ENCODE measurements at places on chromosomes 6 and 20.
A peak's percentile ranks its signal among the peaks of the same experiment; 100 is the strongest.

- DNase-seq = no peak
Observed at GRCh38 chr6:34200340-34200971, 36.2 kb upstream of the HMGA1 start.

DNA sequence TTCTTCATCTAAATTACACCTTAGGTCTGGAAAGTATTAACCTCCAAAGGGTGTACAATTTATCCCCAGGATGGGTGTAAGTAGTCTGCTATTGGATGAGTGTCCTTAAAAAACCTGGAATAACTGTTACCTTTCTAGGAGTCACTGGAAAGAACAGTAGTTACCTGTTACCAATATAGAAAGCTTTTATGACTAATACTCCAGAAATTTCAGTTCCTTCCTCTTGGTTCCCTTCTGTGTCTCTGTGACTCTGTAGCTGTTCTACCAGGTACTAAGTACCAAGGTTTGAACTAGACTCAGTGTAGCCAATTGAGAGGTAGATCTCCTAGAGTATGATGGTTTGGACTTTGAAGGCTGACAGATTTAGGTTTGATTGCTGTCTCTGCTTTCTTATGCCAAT lies 47.0 kb upstream of the TBX18 start:
- DNase-seq = no peak

DNA sequence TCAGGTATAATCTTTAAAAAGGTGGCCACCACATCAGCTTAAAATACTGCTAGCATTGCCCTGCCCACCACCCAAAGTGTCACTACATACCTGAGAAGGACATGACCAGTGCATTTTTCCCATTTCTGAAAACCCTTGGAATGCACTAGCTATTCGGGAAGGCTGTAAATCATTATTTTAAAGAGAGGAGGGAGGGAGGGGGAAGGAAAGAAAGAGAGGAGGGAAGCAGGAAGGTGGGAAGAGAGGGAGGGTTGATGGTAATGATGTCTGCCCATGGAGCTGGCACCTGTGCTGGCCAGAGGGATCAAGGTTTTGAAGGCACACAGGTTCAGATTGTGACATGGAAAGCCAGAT lies 32.4 kb downstream of the VAPB start:
- DNase-seq = no peak

- DNase-seq = no peak
Observed at GRCh38 chr20:62709537-62709905, 885 bp downstream of the NTSR1 start.

DNA sequence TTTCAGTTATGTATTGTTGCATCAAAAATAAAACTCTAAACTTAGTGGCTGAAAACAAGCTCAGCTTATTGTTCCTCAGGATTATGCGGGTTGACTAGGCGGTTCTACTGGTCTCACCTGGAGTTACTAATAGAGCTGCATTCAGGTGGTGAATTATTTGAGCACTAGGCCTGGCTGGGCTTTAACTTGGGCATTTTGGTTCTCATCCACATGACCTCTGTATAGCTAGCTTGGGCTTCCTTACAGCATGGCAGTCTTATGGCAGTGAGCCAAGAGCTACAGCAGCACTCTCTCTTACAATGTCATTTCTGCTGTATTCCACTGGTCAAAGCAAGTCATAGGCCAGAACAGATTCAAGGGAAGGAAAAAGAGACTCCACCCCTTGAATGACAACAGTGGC lies 1.6 kb downstream of the PGBD1 start:
- no peak for DNase-seq

- DNase-seq = no peak
Observed at GRCh38 chr6:88922775-88923548, 40.5 kb downstream of the RNGTT start.

DNA sequence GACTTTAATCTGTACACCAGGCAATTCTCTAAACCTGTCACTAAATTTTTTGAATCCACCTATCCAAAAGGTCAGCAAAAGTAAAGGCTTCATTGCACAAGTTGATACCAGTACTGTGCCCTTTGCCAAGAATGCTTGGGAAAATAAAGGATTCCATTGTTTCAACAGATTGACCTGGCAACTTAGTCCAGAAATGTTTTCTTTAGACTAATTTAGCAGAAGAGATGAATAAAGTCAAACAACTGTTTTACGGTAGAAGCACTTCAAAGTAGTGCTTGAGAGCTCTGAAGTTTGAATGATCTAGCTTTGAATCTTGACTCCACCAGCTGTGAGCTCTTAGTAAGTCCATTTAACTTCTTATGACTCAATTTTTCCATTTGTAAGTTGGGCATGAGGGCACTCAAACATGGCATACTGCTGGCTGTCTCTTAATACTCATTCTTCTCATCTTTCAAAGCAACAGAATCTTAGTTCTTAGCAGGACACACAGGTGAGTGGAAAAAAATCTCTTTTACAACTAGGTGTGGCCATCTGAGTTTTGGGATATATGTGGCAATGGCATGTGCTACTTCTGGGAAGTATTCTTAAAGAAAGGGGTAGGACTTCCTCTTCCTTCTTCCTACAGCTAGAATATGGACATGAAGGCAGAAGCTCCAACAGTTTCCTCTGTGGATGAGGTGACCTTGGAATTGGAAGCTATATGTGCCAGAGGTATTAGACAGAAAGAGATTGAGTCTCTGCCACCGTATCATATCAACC lies 55.9 kb upstream of the LOC128125822 start:
- DNase-seq = no peak

DNA sequence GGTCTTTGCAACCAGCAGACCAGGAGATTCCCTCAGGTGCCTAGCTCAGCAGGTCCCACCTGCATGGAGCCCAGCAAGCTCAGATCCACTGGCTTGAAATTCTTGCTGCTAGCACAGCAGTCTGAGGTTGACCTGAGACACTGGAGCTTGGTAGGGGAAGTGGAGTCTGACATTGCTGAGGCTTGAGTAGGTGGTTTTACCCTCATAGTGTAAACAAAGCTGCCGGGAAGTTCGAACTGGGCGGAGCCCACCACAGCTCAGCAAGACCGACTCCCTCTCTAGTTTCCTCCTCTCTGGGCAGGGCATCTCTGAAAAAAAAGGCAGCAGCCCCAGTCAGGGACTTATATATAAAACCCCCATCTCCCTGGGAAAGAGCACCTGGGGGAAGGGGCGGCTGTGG lies 34.3 kb downstream of the PRSS35 start:
- DNase-seq = no peak

- DNase-seq = no peak
Observed at GRCh38 chr20:17061715-17062114, 165.1 kb upstream of the PCSK2 start.

DNA sequence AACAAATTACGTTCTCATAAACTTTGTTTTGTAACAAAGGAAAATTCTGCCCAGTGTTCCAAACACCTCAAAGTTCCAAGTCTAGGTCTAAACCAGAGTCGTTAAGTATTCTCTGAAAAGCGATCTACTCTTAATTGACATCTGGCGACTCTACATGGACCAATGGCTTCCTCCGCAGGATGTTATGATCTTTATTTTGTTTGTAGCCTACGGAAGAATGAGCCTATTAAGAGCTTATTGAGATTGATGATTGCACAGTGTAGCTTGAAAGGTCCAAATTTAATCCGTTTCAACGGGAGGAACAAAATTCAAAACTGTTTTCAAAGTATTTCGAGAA lies 61.1 kb downstream of the FAM217A start:
- DNase-seq = no peak

DNA sequence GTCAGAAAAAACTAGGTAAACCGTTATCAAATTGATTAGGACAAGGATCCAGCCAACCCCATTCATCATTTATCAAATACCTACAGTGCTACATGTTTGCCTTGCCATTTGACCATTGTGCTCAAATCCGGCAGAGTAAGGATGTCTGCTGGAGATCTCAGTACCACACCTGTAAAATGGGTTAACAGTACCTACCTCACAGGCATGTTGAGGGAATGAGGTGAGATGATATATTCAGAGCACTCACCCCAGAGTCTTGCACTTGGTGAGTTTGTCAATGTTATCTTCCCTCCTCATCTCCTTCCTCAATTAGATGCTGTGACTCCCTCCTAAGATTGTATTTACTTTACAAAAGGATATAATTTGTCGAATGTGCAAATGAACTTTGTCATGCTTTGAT lies 54.5 kb upstream of the DSP start:
- DNase-seq = no peak

- no peak for DNase-seq
Observed at GRCh38 chr6:108080010-108080780, 5.7 kb upstream of the OSTM1 start.

DNA sequence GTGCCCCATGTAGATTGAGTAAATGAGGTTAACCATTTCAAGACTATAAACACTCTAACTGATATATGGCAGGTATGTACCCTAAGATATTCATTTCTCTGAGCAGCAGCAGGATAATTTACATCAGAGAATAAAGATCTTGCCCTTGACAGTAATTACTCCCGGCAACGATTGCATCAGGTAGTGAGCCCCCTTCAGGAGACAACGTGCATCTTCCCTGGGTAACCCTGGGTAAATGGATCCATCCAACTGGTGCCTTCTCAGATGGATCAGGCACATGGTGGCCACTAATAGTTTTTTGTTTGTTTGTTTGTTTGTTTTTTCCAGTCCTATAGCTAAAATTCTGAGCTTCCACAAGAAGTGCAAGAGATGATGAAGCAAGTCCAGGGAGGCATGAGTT lies 469.4 kb upstream of the SLC35B3 start:
- no peak for DNase-seq

- DNase-seq = no peak
Observed at GRCh38 chr20:62678553-62678952, 30.1 kb upstream of the NTSR1 start.

DNA sequence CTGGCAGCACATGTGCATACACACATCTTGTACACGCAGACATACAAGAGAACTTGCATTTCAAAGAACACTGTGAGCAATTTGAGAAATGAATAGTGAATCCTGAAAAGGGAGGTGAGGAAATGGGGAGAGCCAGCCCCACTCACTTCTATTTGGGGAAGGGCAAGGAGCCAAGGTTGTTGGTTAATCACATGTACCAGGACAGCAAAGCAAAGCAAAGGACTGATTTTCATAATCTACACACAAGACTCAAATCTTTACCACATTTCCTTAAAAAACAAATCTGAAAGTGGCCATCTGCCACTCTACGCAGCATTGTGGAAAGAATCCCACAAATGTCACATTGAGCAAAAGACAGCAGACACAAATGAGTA lies 35.0 kb upstream of the KIF16B start:
- no peak for DNase-seq

GRCh38 chr6:31652925-31653724 lies 664 bp upstream of the BAG6 start:
- DNase-seq = peak; percentile 84

- DNase-seq = no peak
Observed at GRCh38 chr6:47454713-47455396, 22.7 kb upstream of the CD2AP start.

GRCh38 chr6:105380634-105381033 lies 22.2 kb downstream of the PREP start:
- DNase-seq = no peak

- no peak for DNase-seq
Observed at GRCh38 chr6:167973148-167973885, 24.2 kb upstream of the KIF25 start.

DNA sequence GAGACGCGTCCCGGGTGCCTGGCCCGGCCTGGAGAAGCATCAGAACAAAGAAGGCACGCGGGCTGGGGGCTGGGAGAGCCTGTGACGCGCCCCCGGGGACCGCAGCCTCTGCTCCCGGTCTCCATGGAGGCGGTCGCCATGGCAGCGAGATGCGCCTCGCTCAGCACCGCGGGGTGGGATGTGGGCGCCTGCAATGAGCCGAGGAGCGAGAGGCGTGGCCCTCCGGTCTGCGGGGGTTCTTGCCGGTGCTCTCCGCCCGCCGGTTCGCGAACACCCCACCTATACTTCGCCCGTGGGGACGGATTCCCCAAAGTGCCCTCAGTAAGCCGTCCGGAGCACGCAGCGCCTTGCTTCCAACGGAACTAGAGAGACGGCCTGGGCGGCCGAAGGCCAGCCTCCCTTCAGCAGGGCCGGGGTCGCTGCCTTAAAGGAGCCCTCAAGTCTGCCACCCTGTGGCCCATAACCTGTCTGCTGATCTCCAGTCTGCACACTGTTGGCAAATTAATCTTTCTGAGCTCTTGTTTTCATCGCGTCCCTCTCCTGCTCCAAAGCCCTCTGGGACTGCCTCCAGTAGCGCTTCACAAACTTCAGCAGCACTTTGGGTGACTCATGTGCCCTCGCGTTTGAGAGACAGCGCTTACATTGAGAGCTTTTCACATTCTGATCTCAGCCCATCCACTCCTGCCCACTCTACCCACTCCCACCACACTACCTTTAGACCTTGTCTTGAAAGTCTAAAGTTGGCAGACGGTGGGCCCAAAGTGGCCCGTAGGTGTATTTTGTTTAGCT lies 983 bp upstream of the ADISSP start:
- DNase-seq = peak; percentile 61

DNA sequence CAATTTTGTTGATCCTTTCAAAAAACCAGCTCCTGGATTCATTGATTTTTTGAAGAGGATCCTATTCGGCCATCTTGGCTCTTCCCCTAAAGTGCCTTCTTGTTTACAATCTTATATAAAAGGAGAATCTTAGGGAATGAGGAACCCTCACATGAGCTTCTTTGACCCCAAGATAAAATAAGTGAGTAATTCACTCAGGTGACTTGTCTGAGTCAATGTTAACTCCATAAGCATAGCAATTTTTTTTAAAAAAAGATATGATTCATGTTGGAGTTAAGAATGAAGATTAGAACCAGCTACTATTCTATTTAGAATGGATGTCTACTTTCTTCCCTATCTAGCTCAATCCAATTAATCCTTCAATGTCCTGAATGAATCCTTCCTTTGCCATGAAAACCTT lies 21.0 kb downstream of the WASF1 start:
- no peak for DNase-seq

DNA sequence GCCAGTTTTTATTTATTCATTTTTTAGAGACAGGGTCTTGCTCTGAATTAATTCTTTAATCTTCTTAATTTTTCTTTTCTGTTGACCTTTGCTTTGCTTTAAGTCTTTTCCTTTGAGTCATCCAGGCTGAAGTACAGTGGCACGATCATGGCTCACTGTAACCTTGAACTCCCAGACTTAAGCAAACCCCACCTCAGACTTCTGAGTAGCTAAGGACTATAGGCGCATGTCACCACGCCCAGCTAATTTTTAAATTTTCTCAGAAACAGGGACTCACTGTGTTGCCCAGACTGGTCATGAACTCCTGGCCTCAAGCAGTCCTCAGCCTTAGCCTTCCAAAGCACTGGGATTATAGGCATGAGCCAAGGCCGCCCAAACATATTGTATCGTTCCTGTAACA lies 71.3 kb upstream of the GNRH2 start:
- no peak for DNase-seq

DNA sequence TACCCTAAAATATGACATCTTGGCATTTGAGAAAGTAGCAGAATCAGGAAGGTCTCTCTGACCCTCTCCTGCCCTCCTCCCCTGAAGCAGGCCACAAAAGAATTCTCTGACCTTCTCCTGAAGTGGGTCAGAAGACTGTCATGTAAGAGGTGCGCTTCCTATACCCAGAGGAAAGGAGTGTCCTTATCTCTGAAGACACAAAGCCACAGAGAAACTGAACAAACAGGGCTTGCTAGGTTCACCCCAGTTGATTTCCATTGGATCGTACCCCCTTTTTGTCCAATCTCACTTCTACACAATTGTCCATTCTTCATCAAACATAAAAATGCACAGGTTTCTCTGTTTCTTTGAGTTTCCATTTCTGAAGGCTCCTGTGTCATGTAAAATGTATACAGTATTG lies 272.0 kb upstream of the SOX4 start:
- DNase-seq = no peak

GRCh38 chr6:111743360-111743759 lies 129.9 kb downstream of the FYN start:
- no peak for DNase-seq

Measured in activated naive CD4-positive, alpha-beta T cell (primary cell).